Activated CD4-positive, alpha-beta T cell treated with anti-CD3 and anti-CD28 coated beads for 1 hour (primary cell): ENCODE measurements at places on chromosomes 12 and 14.
A peak's percentile ranks its signal among the peaks of the same experiment; 100 is the strongest.

DNA sequence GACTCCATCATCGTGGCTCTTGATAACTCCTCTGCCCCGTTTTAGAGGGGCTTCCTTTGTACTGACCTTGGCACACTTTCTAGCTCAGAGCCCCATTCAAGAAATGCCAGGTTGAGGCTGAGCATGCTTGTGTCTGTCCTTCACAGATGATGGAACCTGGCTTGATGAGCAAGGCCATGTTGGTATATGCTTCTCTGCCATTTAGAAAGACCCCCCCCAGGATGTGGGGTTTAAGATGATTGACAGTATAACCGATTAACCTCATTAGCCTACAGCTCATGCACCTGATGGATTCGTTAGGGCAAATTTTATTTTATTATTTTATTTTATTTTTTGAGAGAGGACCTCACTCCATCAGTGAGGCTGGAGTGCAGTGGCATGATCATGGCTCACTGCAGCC lies 21.0 kb downstream of the BATF start:
- no peak for DNase-seq

GRCh38 chr12:113207613-113208040 lies 13.6 kb upstream of the TPCN1 start:
- no peak for DNase-seq

- DNase-seq, result no peak
Observed at GRCh38 chr14:39025810-39026627, 77.0 kb downstream of the SEC23A start.

DNA sequence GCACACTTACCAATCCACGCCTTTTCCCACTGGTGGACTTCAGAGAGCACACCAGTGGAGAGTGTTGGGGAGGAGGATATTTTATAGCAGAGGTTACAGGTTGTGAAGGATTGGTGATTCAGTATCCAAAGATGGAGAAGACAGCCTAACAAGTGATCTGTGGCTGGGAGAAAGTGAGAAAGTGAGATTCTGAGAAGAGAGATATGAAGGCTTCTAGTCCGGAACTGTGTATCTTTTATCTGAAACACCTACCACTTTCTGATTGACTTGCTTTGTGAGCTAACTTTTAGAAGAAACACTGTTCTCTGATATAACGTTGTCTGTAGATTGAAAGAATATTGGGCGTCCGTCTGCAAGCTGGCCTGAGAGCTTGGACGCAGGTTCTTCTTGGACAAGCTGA lies 24.0 kb downstream of the DYNC1H1 start:
- no peak for DNase-seq

DNA sequence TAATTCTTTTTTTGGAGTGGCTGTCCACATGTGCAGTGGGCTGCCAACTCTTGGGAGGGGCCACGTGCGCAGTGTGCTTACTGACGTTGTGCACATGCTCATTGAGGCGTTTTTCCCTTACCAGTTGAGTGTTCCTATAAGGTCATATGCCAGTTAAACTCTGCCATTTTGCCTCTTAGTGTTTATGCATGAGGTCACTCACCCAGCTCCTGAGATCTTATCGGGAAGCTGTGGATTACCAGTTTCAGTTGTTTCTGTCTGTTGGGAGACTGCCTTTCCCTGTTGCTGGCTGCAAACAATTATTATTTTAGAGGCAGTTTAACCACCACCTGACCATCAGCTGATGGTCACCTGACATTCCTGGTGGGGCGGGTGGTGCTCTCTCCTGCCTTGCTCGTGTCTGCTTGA lies 16.1 kb upstream of the KIF21A start:
- DNase-seq, result no peak

DNA sequence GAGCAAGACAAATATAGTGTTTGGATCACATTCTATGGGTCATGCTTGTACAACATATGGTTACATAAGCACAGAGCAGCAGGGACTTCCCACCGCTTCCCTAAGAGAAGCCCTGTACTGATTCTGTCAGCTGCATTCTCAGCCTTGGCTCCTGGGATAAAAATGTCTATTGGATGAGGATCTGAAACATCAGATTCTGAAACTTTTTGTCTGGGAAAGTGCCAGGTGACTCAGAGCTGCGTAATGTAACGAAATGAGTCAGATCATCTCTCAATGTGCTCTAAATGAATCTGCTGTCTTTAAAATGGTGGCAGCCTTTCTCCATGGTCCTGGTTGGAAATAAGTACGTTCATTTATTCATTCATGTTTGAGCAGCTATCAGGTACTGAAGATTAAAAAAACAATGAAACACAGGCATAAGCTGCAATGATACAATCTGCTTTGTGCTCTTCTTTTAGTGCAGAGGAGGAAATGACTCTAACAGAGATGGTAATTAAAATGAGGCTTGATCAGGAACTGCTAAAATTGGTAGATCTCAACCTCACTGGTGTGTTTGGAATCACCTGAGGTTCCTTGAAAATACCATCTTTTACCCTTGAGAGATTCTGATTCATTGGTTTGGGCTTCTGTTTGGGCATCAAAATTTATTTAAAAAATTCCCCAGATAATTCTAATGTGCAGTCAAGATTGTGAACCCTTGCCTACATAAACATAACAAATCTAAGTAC lies 99.1 kb upstream of the NAP1L1 start:
- no peak for DNase-seq

DNA sequence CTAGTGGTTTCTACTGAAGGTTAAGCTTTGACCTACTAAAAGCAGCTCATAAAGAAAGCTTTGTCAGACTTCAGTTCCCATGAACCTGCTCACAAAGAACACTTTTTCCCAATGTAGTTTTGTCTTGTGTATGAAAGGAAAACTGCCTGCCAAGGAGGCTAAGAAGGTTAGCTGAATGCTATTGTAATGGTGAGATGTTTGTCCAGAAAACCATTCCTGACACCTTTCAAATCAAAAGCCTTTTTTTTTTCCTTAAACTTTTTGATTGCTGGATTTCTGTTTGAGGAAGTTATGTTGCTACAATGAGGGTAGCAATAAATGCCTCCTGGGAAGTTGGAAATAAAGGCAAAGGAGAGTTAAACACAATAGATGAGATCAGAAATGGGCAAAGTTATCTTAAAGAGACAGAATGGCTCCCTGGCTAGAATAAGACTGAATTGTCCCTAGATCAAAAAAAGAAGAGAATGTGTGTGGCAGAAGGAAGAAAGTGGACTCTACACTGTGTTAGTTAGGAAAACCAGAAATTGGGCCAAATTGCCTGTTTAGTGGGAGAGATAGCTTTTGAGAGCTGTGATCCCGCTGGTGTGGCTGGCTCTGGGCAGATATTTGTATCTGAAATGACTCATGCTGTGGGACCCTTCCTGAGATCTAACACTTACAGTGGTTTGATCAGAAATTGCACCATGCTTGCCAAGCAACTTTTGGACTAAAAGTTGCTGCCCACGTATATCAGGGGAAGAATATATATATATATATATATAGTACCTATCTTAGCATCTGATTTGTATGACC lies 27.5 kb downstream of the TECPR2 start:
- DNase-seq, result no peak

GRCh38 chr14:63200035-63200740 lies 4.1 kb upstream of the RHOJ start:
- DNase-seq, result no peak

GRCh38 chr12:39886106-39886505 lies 219.8 kb downstream of the SLC2A13 start:
- no peak for DNase-seq

- DNase-seq, result peak; percentile 61
Observed at GRCh38 chr12:47808050-47808449, 11.7 kb downstream of the HDAC7 start.

DNA sequence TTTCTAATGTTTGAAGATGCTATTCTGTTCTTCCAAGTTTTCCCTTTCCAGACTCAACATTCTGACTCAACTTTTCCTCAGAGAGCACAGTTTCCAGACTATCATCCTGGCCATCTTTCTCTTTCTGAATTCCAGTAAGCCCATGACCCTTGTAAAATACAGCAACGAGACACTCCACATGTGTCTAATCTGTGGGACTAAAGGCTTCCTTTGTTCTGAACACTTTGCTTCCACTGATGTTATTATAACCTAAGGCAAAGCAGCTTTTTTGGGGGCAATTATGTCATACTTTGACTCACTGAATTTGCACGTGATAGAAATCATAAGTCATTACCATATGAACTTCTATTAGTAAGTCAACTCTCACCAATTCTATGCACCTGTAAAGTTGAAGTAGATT lies 6.3 kb upstream of the ART4 start:
- DNase-seq, result no peak

GRCh38 chr12:91367234-91367849 lies 184.7 kb upstream of the DCN start:
- no peak for DNase-seq

DNA sequence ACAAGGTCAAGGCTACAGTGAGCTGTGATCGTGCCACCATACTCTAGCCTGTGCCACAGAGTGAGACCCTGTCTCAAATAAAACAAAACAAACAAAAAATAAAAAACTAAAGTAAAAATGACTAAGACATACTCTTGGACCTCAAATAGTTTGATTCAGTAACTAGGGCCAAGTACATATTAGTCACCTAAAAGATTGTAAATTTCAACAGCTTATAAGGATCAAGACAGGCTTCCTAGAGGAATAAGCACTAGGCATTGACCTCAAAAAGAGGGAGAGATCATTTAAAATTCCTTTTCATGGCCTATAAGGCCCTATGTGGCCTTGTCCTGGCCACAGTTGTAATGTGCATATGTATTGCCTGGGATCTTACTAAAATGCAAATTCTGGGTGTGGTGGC lies 46.0 kb upstream of the CHST11 start:
- no peak for DNase-seq

DNA sequence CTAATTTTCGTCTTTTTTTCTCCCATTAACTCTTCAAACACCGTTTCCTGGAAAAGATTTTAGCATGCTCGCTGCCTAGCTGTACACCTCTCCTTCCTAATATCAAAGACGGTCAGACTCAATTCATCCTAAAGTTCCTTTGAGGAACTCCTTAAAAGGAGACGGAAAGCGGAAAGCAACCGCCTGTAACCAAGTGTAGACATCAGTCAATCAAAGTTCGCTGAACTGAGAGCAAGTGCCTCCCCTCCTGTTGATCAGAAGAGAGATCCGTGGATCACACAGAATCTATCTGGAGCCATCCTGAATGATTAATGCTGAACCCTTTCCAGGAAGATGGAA lies 412 bp upstream of the TEP1 start:
- no peak for DNase-seq

DNA sequence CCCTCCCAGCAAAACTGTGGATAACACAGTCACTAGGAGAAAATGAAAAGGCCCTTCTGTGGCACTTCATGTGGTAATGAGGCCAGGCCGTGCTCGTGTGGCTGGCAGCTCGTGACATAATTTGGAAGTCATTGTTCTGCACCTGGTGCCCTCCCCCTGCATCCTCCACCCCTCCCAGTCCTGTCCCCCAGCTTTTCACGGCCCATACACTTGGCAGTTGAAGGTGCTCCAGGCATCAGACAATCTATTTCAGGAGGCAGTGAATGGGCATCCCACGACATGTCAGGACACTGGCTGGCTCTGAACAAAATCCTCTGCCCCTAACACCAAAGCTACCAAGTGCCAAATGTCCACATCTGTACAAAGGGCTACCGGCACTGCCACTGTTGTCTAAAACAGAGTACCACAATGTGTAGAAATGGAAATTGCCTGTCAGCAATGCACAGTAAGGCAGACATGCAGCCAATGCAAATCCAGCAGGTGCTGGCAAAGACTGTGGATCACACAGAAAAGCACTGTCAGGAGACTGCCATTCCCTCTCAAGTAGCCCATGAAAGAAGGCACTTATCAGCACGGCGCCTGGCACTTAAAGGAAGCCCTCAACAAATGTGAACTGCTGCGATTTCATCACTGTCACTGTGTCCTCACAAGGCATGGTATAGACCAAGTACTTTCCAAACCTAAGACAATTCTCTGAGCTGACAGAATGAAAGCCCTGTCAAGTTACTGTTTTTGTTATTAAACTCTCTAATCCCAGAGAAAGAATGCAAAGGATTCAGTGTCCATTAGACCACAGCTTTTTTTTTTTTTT lies 39.1 kb downstream of the CORO1C start:
- no peak for DNase-seq

DNA sequence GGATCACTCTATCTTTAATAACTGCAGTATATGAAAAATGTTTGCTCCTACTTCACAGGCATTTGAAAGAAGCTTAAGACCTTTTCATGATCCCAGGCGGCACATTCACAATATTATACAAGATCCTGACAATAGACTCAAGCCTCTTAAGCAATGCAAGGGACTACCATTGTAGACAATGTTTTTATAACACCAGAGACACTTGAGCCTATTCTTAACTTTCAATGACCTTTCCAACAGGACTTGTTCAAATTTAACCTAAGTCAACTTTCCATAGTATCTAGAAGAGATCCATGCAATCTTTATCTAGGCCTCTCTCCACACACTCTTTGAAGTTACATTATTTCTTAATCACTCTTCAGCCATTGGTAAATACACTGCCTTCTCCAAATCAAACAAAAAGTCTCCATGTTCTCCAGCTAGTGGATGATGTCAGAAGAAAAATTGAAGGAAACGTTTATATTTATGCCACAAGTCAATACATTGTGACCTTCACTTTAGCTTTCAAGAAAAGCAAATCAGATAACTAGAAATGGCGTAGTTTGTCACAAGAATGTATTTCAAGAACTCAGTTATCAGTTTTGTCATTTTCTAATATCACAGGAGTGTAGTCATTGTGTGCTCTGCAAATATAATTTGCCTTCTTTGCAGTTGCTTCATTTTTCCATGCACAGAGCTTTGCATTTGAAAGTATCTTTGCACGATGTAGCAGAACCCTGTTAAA lies 41.2 kb downstream of the PHLDA1 start:
- no peak for DNase-seq

DNA sequence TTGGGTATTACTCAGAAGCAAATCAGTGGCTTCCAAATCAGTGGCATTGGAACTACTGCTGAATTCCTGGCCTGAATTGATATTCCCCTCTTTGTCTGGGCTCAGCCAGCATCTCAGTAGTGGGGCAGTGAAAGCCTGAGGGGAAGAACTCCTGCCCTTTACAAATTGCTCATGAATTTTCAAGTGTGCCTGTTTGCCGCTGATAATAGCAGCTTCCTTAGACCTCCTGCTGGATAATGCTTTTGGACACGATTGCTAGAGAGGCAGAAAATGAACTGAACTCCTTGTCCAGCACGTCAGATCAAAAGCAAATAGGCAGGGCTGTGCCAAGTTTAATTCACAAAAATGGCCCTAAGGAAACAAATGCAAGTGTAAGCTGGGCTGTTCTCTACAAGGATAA lies 91.3 kb upstream of the GZMB start:
- no peak for DNase-seq

GRCh38 chr14:43307836-43308235 lies 1199.2 kb downstream of the FSCB start:
- DNase-seq, result no peak

GRCh38 chr12:85834378-85834777 lies 1.8 kb downstream of the RASSF9 start:
- DNase-seq, result no peak

GRCh38 chr12:8823565-8824300 lies 1.3 kb downstream of the A2ML1 start:
- DNase-seq, result no peak

GRCh38 chr12:112258926-112259325 lies 123.3 kb downstream of the HECTD4 start:
- DNase-seq, result no peak
